ENCODE measurements at places on chromosomes 5 and 9. TPM values are rescaled to one million over a fixed set of nuclear protein-coding genes. Genes with fewer than 3 reads are reported as not detected.

PRDM9 gene
- not detected for total RNA-seq

FNBP1 gene
- total RNA-seq = 230 TPM

ACSL6 gene
- total RNA-seq = 22.7 TPM

TEK gene
- not detected for total RNA-seq

GPR151 gene
- total RNA-seq = not detected

DNA sequence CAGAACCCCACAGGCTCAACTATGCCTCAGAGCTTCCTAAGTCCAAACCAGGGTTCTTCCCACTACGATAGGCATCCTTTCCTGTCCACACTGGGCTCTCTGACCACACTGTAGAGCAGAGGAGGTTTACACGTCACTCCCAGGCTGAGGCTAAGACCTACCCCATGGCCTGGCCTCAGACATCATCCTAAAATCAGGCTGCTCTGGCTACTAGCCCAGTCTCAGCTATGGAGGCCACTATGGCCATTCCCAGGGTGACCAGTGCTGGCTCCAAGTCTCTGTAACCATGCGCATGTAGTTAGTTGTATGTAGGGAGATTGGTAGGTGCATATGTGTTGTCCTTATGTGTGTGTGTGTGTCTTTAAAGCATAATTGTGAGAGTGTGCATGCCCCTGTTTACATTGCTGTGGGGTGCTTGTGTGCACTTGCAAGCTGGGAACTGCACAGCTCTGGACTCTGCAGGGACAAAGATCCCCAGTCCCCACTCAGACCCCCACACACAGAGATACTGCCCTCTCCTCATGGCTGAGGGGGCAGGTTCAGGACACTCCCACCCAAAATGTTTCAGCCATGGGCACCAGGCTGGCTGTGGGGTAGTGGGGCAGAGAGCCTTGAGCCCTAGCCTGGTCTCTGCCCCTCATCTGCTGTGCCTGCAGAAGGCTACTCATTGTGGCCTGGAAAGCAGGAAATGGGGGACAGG is 12.3 kb downstream of the PDLIM4 start:
- no peak overlapping the region for H3K27ac ChIP-seq
- no peaks in the 10 kb centered on the region for H3K36me3 ChIP-seq
- DNase-seq = no peak
- no peaks in the 10 kb centered on the region for H3K4me1 ChIP-seq
- no peak overlapping the region for H3K4me3 ChIP-seq

- H3K4me1 ChIP-seq = peaks cover 7% of the 10 kb centered on the region
- no peaks in the 10 kb centered on the region for H3K36me3 ChIP-seq
- no peaks in the 10 kb centered on the region for H3K27me3 ChIP-seq
- DNase-seq = no peak
Observed at GRCh38 chr5:10595293-10595671, 31.4 kb downstream of the ANKRD33B start.

DNA sequence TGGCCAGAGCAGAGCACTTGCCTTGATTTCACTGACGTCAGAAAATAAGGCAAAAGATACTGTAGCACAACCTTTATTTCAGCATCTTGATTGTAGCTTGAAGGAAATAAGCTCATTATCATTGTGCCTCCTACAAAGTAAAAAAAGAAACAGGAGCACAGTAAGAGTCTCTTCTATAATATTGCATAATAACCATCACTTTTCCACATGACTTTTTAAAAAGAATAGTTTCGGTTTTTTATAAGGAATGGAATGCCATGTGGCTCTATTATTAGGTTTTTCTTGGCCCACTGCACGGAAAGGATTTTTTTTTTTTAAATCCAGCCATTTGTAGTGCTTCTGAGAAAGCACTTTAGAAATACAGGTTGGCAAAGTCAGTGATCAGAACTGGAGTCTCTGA is 655.3 kb downstream of the LRRC70 start:
- no peak overlapping the region for H3K27ac ChIP-seq
- H3K36me3 ChIP-seq = no peaks in the 10 kb centered on the region
- no peak overlapping the region for H3K4me3 ChIP-seq

DNA sequence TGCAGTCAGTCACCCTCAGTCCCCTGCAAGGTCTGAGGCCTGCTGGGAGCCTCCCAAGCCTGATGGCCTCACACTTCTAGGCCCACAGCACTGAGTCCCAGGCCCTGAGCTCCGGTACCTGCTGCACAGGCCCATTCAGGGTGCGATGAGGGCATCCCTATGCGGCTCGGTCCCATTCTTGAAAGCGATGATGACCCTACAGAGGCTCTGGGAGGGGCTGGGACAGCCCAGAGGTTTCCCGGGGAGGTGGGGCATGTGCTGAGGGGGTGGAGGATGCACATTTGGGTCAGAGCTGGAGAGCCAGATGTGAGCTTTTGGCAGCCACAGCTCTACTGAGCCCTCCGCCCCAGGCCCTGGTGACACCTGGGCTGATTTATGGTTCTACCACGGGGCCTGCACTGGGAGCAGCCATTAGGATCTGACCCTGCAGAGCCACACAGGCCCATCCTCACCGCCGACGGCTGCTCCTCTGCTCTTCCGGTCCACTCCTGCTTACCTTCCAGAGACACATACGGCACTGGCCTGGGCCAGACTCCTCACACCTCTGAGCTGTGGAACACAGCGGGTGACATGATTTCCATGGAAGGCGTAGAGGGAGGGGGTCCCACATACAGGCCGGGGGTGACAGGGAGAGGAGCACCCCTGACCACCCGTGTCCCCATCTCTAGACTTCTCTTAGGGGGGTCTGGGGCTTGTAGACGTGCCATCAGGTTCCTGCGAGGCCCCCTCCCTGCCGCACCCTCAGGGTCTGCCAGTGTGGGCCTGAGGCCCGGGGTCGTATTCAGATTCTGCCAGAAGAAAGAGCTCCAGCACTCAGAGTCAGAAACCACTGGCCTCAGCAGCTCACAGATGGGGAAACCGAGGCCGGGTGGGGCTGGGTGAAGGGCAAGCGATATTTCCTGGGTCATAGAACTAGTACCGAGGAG is 53.4 kb downstream of the COL23A1 start:
- H3K27me3 ChIP-seq = no peaks in the 10 kb centered on the region
- H3K4me1 ChIP-seq = no peaks in the 10 kb centered on the region
- DNase-seq = no peak
- no peaks in the 10 kb centered on the region for H3K36me3 ChIP-seq
- H3K4me3 ChIP-seq = no peak overlapping the region

DNA sequence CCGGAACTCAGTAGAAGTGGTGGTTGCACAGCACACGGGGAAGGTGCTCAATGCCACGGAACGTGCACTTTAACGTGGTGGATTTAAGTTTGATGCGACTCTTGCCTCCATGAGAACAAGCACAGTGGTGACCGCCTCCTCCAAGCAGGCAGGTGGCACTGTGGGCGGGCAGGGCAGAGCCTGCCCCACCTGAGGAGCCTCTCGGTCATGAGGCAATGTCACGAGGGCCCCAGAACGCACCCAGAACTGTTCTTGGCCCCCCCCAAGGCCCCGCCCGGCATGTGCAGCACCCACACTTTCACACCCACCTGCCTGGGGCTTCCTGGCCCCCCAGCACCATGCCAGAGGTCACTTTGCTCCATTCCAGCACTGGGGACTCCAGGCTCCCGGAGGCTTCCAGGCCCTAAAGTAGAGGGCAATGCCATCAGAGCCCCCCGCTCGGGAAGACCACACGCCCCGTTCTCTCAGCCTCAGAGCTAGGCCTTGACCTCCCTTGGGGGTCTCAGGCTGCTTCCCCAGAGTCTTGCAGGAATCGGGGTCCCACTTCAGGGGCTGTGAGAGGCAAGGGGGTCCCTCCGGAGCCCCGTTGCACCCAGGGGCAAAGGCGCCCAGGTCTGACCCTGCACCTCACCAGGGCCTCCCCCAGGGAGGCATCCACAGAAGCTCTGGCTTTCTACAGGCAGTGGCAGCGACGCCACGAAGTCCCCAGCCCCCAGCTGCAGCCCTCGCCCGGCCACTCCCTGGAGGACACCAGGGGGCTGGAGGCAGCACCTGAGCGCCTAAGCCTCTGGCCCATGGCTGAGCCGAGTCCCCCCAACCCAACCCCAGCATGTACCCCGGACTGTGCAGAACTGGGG is 14.0 kb downstream of the CCDC187 start:
- H3K4me3 ChIP-seq = no peak overlapping the region
- no peaks in the 10 kb centered on the region for H3K36me3 ChIP-seq
- DNase-seq = no peak
- no peaks in the 10 kb centered on the region for H3K4me1 ChIP-seq

DNA sequence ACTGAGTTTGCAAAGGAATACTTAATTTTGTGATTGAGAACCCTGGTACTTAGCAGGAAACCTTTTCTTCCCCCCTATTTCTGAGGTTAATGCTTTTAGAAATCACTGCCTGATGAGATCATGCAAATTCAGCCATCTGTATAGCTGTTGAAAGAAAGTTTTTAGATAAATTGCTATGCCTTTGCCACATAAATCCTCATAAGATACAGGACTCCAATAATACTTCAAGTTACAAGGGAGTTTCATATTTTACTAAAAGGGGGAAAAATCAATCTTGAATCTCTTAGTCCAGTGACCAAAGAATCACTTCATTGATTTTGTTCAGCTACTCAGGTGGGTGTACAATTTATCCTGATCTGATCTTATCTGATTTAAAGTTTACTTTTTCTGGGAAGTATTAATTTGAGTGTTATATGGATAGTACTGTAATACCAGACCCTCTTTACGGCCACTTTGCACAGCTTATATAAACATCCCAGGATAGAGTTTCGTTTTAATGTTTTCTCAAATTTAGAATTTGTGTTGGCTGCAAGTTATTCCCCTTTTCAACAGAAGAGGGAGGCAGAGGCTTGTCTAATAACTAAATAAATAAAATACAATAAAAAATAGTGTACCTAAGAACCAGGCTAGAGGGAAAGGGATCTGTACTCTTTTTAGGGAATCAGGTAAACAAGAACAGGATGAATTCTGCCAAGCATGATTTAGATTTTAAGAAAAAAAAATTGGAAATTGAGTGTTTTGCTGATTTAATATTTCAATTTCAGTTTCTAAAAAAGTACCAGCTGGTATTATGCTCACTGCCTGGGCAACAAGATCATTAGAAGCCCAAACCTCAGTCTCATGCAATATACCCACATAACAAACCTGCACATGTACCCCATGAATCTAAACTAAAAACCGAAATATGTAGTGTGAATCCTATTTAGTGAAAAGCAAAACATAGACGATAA is 69.1 kb downstream of the PSAT1 start:
- H3K27ac ChIP-seq = no peak overlapping the region
- H3K4me1 ChIP-seq = no peaks in the 10 kb centered on the region
- no peaks in the 10 kb centered on the region for H3K36me3 ChIP-seq
- no peaks in the 10 kb centered on the region for H3K27me3 ChIP-seq

- peaks cover 7% of the 10 kb centered on the region for H3K27me3 ChIP-seq
- no peak overlapping the region for H3K4me3 ChIP-seq
- peaks cover 12% of the 10 kb centered on the region for H3K4me1 ChIP-seq
- DNase-seq = no peak
- H3K36me3 ChIP-seq = no peaks in the 10 kb centered on the region
Observed at GRCh38 chr5:368183-369084, 46.9 kb downstream of the AHRR start.

DNA sequence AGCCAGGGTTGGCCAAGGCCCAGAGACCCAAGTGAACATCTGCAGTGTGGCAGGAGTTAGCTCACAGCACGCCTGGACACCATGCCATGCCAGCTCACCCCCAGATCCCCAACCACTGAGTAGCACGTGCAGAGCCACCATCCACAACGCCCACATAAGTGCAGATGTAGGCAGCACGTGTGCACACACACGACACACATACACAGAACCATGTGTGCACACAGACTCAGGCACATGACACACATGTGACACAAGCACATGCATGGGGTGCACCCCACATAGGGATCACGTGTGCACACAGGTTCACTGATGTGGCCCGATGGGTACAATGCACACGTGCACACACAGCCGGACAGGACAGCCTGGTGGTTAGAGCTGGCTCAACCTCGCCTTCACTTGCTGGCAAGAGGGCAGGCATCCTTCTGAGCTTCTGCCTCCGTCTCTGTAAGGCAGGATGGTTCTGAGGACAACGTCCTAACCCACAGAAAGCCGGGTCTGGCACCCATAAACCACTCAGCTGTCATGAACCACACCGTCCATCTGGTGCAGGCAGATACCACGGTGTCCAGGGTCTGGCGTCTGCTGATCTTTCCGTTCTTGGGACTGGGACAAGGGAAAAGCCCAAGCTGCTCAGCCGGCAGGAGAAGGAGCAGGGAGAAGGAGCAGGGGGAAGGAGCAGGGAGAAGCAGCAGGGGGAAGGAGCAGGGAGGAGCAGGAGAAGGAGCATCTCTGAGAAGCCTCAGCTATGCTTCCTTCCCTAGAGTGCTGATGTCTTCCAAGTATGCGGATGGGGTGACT is 12.0 kb downstream of the LRRC26 start:
- no peak overlapping the region for H3K4me3 ChIP-seq
- no peak overlapping the region for H3K27ac ChIP-seq
- peaks cover 19% of the 10 kb centered on the region for H3K27me3 ChIP-seq
- DNase-seq = no peak
- no peaks in the 10 kb centered on the region for H3K36me3 ChIP-seq
- H3K4me1 ChIP-seq = peaks cover 13% of the 10 kb centered on the region

DNA sequence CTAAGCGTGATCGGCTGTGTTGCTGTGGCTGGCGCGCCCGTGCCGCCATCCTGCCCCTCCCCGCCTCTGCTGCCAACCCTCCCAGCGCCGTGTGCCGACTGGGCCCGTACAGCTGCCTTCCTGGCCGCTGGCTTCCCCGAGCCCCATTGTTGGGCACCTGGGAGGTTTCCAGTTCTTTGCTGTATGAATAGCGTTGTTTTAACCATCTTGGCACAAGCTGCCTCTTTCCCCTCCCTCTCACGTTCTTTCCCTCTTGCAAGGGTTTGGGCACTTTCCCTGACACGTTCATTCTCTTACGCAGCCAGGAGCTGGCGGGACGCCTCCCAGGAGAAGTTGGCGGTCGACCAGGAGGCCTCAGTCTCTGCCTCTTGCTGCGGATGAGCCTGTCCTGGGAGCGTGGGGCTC is 43.1 kb upstream of the RXRA start:
- no peak overlapping the region for H3K27ac ChIP-seq
- no peaks in the 10 kb centered on the region for H3K27me3 ChIP-seq
- no peak for DNase-seq
- H3K36me3 ChIP-seq = no peaks in the 10 kb centered on the region

GRCh38 chr5:96347502-96348292 is 85.4 kb downstream of the PCSK1 start:
- no peak overlapping the region for H3K27ac ChIP-seq
- H3K4me1 ChIP-seq = peaks cover 11% of the 10 kb centered on the region
- no peaks in the 10 kb centered on the region for H3K36me3 ChIP-seq
- H3K4me3 ChIP-seq = no peak overlapping the region

DNA sequence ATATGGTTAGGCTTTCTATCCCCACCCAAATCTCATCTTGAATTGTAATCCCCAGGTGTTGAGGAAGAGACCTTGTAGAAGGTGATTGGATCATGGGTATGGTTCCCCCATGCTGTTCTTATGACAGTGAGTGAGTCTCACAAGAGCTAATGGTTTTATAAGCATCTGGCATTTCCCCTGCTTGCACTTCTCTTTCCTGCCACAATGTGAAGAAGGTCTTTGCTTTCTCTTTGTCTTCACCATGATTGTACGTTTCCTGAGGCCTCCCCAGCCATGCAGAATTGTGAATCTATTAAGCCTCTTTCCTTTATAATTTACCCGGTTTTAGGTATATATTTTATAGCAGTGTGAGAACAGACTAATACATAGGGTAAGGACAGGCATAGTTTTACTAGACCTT is 334.5 kb downstream of the TLR4 start:
- H3K4me1 ChIP-seq = no peaks in the 10 kb centered on the region
- H3K4me3 ChIP-seq = no peak overlapping the region
- H3K27ac ChIP-seq = no peak overlapping the region
- DNase-seq = no peak
- H3K27me3 ChIP-seq = no peaks in the 10 kb centered on the region

GRCh38 chr5:66417781-66418180 is 178.4 kb upstream of the MAST4 start:
- DNase-seq = no peak
- H3K36me3 ChIP-seq = no peaks in the 10 kb centered on the region
- no peaks in the 10 kb centered on the region for H3K27me3 ChIP-seq
- H3K27ac ChIP-seq = no peak overlapping the region
- H3K4me3 ChIP-seq = no peak overlapping the region
- no peaks in the 10 kb centered on the region for H3K4me1 ChIP-seq

All from CD8-positive, alpha-beta memory T cell (primary cell).